Activated naive CD4-positive, alpha-beta T cell treated with Interleukin-2 at 50 U/mL for 16 hours (primary cell): ENCODE measurements at places on chromosomes 3 and 15.

DNA sequence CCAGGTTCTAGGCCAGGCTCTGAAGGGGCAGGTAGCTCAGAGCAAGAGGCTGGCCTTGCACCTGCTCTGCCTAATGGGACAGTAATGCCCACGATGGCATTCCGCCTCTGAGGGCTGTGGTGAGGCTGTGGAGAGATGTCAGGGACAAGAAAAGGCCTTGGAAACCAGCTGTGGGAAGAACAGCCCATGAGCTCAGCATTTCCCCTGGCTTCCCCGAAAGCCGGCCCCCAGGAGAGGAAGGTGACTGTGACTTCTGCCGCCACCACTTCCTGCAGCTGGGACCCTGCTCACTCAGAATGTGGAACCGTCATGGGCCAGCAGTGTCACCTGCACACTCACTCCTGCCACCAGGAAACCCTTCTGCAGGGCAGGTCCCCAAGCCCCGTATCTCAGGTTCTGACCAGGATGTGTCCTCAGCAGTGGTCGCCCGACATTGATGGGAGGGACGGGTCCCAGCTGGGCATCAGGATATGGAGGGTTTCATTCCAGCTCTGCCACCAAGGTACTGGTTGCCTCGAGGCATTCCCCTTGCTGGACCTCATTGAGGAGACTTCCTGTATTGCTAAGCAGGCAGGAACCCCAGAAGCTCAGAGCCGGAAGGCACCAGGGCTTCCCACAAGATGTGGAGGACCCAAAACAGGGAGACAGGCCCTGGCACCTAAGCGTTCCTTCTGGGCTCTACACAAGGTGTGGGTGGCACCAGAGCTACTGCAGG, 30.7 kb downstream of the SEMA7A start:
- peak; percentile 79 for DNase-seq

DNA sequence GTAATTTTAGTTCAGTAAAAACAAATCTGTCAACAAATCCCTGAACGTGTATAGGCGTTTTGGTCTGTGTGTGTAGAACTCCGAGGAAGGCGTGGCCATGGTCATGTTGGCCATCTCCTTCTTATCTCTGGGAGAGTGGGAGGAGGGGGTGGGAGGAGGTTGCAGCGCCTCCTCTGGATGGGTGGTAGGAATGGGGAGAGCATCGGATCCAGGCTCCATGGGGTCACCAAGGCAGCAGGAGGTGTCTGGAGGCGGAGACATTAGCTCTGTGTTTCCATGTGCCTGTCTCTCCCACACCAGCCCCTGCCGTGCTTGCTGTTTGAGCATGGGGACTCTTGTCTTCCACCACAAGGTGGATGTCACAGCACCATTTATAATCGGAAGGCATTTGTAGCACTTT, 34.5 kb upstream of the TRPM1 start:
- no peak for DNase-seq

DNA sequence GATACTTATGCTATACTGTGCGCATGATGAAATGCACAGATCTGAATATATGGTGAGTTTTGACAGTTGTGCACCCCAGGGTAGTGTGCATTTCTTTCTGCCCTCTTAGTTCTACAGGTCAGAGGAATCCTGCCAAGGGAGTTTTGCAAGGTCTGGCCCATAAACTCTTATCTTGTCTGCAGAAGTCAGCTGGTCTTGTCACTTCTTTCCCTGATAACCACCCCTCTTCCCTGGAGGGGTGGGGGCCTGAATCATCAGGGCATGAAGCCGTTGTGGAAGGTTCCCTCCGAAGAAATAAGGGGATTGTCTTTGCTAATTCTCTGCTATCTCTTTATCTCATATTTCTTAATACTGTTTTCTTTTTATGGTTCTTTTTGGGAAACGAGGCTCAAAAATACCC, 30.4 kb downstream of the TRIM71 start:
- DNase-seq: no peak

DNA sequence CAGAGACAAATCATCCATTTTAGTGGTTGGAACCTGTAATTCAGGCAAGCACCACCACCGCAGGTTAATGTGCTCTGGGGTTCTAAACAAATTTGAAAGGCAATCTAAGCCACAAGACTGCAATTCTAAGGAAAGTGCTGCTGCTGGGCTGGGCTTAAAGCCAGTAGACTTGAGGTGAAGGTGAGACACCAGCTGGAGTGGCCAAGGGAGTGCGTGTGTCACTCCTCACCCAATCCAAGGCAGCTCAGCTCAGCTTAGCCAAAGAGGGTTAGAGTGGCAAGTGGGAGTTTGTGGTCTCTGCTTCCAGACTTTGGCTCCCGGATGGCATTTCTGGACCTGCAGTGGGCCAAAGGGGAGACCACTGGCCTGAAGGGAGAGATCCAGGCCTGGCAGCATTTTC, 1655.6 kb downstream of the SI start:
- DNase-seq: no peak

DNA sequence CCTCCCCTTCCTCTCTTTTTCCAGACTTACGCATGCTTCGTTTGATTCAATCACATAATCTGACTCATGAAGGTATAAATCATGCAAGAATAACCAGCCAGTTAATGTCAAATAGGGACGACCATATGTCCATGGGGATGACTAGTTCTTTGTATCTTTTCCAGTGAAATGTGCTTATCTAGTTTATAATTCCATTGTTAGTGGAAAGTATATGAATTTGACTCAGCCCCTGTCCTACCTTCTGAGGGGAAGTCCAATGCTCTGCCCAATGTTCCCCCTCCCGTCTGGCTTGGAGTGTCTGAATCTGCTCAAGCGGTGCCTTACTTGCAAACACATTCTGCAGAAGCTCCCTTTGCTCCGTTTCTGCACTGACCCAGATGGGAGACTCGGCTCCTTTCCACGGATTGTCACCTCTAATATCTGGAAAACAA, 55.0 kb upstream of the EPHB3 start:
- no peak for DNase-seq

DNA sequence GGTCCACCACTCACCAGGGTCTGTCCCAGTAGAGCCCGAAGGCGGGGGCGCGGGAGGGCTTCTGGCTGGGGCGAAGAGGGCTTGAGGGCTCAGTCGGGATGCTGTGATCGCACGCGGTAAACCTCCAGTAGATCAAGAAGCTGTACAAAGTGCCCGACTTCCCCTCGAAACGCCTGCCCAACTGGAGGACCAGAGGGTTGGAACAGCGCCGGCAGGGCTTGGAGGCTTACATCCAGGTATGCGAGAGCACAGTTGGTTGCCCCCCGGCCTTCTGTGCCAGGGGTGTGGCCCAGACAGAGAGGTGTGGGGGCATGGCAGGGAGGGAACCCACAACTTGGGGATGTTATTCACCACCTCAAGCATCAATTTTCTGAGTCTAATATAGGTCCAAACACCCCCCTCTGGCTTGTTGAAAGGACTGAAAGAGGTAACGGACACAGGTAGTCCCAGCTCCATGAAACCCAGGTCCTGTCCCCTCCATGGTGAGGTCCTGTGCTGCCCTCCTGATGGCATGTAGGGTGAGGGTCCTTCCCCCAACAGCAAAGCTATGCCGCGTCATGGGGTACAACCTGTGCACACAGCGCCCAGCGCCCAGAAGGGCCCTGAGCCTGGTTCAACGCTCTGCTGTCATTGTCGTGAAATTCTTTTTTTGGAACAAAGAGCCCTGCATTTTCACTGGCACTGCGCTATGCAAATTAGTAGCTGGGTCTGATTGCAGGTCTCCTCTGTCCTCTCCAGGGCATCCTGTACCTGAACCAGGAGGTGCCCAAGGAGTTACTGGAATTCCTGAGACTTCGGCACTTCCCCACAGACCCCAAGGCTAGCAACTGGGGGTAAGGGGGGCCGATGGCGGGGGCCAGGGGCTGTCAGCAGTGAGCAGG, 1.2 kb downstream of the SNX22 start:
- no peak for DNase-seq

- DNase-seq: no peak
These were observed 334.7 kb downstream of the THSD4 start for GRCh38 chr15:71449956-71450355.

GRCh38 chr15:67148196-67148701, 82.8 kb downstream of the SMAD3 start:
- DNase-seq: no peak
